ENCODE measurements at places on chromosomes 4 and X.

GRCh38 chr4:99815597-99816011 lies 1.0 kb upstream of the DAPP1 start:
- DNase-seq: no peak

GRCh38 chrX:41542135-41542534 lies 95.0 kb downstream of the NYX start:
- no peak for DNase-seq

GRCh38 chr4:125985856-125986255 lies 671.1 kb downstream of the FAT4 start:
- no peak for DNase-seq

GRCh38 chr4:174522183-174523024 lies at the start of gene HPGD:
Gene HPGD (minus strand): TSS chr4:174522488. CDS start chr4:174522451, 37 bp downstream.
- DNase-seq: peak; percentile 13

GRCh38 chr4:177494791-177495190 lies 52.6 kb upstream of the AGA start:
- no peak for DNase-seq

DNA sequence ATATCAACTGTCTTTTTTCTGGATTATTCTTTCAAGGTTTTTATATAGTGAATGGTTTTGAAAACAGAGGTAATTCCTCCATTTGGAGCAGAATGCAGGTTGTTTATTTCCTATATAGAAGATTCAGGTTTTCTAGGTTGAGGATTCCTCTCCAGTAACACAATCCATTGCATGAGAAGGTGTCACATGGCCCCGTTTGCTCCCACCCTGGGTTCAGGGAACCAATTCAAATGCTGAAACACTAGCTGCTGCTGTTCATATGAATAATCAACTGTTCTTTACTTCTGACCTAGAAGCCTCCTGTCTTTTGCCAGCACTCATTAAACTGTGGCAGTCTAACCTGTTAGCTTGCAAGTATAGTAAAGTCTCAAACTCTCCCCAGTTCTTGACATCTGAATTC lies 1316.9 kb upstream of the TENM3 start:
- DNase-seq: no peak

DNA sequence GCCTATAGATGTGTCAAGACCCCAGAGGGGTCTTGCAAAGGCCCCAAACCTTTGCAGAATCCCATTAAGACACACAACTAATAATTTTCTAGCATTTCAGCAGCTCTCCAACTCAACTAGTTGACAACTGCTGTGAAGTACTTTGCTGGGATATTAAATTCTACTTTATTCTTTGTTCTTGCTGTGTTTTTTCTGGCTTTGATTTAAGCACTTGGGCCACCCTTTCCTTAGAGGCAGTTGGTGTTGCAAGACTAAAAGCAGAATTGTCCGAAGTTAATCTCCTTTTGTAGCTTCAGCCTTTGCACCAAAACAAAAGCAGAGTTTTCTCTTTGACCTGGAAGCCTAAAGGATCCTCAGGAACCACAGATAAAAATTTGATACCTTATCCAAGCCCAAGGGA lies 353.1 kb upstream of the CLNK start:
- no peak for DNase-seq

DNA sequence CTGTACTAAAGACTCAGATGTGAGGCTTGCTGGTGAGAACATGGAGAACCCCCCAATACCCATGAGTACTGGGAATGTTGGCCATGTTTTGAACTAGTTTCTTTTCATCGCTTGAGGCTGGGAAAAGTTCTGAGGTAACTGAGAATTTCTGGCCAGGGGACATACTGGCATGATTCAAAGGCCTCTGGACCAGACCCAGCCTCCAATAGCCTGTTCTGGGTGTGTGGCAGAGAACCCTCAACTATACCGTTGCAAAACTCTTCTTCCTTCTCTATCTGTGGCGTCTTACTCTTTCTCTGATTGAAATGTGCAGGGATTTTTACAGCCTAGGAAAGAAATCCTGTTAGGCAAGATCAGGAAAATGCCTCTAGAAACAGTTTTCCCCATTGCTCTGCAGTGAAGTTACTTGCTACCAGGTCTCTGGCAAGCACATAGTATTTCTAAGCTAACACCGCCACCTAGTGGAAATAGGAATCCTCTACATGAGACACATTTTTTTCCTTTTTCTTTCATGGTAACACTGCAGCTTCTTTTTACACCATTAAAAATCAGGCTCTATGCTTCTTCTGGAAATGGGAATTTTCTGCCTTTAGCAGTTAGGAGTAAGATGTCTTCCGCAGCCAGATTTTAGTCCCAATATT lies 170.7 kb upstream of the ZCCHC13 start:
- DNase-seq: no peak

- no peak for DNase-seq
Observed at GRCh38 chr4:15130441-15130840, 128.2 kb downstream of the CPEB2 start.

DNA sequence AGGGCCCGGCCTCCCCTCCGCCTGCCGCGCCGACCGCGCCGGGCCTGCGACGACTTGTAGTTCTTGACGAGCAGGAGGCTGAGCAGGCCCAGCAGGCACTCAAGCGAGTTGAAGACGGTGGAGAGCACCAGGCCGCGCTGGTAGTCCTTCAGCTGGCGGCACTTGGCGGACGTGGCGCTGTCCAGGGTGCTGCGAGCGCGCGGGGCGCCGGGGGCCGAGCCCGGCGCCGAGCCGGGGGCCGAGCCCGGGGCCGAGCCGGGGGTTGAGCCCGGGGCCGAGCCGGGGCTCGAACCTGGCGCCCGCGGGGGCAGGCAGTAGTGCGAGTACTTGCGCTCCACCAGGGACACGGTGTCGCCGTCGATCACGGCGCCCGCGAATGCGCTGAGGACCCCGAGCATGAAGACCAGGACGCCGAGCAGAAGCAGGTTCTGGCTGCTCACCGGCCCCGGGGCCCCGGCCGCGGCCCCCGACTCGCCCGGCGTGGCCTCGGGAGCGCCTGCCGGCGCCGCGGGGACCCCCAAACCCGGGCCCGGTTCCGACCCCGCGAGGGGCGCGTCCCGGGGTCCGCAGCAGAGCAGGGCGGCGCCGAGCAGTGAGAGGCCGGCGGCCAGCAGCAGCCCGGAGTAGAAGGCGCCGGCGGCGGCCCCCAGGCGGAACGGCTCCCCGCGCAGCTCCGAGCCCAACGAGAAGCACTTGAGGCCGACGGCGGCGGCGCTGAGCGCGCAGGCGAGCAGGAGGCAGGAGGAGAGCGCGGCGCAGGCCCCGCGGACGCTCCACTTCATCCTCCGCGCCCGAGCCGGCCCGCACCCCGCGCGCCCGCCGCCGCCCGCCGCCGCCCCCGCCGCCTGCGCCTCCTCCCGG lies 584 bp downstream of the TMEM271 start:
- DNase-seq: no peak

GRCh38 chr4:81743731-81744435 lies 272.2 kb upstream of the RASGEF1B start:
- DNase-seq: no peak

- DNase-seq: no peak
Observed at GRCh38 chrX:123871309-123871708, 11.5 kb downstream of the XIAP start.

- DNase-seq: no peak
Observed at GRCh38 chr4:141724646-141725045, 88.3 kb downstream of the IL15 start.

DNA sequence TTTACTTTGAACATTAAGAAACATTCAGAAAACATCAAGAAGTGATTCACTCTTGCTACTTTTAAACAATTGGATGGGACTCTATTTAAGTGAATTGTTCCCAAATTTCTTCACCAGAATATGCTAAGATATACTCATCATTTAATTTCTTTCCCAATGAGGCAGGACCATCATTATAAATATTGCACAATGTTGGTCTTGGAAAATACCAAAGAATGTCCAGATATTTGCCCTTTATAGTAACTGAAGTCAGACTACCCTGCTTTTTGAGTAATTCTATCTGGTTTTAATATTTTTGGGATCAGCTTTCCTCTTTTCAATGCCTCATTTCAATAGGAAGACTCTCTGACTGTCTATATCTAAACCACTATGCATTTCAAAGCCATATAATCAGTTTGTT lies 129.4 kb upstream of the TENM3 start:
- DNase-seq: no peak

GRCh38 chrX:11398785-11399184 lies 105.6 kb downstream of the AMELX start:
- DNase-seq: no peak

- DNase-seq: no peak
Observed at GRCh38 chr4:150152766-150153165, 74.5 kb downstream of the DCLK2 start.

DNA sequence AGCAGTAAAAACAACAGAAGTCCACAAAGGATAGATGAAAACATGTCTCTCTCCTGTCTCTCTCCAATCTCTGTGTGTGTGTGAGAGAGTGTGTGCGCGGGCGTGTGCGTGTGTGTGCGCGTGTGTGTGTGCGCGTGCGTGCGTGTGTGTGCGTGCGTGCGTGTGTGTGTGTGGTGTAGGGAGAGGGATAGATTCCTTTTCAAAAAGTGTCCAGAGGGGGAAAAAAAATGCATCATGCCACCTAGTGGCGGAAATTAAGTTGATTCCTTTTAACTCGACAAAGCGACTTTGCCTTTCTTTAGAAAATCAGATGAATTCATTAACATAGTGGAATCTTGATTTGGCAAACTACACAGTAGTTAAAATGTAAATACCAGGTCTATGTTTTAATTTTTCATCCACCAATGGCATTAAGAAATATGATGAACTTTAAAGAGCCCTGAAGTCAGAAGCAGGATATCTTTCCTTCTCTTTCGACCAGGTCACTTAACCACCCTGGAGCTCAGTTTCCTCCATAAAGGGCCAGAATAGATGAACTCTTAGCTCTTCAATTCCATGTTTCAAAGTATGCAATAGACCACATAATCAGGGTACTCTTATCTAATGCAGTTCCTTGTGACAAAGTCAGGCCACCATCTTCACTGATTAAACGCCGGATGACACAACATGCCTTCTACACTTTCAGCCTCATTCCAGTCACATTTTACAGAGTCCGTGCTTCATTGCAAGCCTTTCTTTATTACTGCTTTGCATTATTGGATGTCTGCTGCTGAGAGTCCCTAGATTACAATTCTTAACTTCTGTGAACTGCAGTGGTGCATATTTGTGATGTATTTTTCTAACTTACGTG lies 162.8 kb downstream of the FBXO8 start:
- peak; percentile 70 for DNase-seq

DNA sequence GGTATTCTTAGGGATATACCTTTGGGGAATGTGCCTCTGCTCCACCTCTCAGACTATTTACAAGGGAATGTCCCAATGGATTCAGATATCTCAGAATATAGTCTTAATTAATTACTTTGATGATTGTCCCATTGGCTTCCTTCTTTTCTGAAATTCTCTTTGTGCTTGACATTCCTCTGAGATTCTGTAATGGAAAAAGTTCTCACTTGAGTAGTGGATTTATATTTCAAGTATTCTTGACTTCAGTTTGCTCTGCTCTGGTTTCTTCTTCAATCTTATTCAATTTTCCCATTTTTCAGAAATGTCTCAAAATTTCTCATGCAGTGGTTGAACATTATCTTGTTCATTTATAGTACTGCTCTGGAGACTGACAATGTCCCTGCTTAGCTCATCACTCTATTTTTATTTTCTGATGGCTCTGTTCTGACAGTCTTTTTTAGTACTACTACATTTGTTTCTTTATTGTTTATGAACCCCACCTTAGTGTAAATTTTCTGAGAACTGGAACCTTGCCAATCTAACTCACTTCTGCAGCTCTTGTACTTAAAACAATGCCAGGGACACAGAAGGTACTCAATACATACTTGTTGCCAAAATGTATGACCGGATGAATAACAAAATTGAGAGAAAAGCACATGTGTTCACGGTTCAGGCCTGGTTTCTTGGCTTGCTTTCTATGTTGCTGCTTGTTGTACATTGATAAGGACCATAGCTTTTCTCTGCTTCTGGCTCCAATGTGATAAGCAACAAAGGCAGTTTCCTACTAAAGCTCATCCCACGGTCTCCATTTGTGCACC lies 471.7 kb downstream of the GASK1B start:
- no peak for DNase-seq

- no peak for DNase-seq
Observed at GRCh38 chr4:175639346-175639745, 172.7 kb downstream of the GPM6A start.

- no peak for DNase-seq
Observed at GRCh38 chr4:105808030-105808749, 87.1 kb upstream of the NPNT start.

- DNase-seq: no peak
Observed at GRCh38 chrX:19003756-19004155, 19.8 kb upstream of the PHKA2 start.

DNA sequence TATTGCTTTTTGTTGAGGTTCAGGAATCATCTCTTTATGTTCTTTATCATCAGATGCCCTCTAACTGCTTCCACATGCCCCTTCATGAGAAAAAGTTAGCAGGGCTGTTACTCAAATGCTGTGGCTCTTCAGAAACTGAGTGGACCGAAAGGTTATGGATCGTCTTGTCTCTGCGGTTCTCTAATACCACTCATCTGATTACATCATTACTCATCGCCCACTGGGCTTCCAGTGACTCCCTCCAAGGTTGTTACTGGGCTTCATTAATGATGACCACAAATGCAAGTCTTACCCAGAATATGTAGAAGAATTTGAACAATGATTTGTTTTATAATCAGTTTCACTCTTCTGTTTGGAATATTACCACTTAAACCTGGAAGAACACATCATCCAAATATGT lies 67.7 kb downstream of the RWDD4 start:
- no peak for DNase-seq

DNA sequence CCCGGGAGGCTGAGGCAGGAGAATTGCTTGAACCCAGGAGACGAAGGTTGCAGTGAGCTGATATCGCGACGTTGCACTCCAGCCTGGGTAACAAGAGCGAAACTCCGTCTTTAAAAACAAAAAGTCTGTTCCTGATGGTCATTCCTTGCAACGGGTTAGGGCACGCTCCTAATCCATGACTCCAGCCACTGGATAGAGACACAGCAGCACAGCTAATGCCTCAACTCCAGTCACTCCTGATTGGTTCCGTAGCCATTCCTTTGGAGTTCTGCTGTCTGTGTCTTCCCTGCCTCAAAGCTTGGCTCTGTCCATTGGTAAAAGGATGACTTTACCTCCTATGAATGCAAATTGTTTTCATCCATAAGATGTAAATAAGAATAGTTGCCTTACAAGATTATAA lies 44.3 kb upstream of the FAM9A start:
- DNase-seq: no peak

DNA sequence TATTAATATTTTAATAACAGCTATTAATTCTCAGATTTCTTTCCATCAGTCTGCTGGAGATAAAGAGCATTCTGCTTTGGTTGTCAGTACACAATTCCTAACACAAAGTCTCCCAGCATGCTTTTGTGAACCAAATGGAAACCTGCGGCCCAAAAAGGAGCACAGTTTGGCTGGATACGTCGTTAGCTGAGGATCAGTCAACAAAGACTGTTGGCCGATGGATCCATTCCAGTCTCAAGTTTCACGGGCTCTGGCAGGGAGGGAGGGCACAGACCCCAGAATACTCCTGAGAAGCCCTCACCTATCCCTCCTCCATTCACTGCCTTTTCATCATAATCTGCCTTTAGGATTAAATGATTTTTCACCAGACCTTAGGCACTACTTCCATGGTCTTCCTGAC lies 26.3 kb upstream of the PRSS48 start:
- no peak for DNase-seq

- no peak for DNase-seq
Observed at GRCh38 chr4:26574563-26574962, 9.3 kb upstream of the TBC1D19 start.

- DNase-seq: no peak
Observed at GRCh38 chr4:68152411-68152810, 22.7 kb upstream of the TMPRSS11F start.

- DNase-seq: peak; percentile 86
Observed at GRCh38 chr4:99642725-99643489, 14.7 kb downstream of the C4orf54 start.

All from ascending aorta (tissue), 2 donors.